CD4-positive, alpha-beta memory T cell (primary cell): ENCODE measurements at places on chromosomes 5 and 9.

DNA sequence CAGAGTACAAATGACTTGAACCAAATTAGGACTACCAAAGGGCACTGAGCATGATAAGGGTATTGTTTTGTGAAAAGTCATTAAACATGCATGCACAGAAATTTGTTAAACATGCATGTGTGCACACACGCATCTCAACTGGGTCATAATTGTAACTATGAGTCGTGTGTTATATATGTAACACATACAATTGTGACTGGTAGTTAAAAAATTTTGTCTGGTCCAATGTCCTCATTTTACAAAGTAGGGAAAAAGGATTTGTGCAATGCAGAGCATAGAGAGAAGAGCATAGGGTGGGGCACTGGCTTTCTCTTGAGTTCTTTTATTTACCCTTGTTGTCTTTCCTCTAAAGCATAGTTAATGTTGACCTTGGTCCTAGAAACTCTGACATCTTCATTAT lies 19.3 kb upstream of the IGFBPL1 start:
- DNase-seq: no peak

DNA sequence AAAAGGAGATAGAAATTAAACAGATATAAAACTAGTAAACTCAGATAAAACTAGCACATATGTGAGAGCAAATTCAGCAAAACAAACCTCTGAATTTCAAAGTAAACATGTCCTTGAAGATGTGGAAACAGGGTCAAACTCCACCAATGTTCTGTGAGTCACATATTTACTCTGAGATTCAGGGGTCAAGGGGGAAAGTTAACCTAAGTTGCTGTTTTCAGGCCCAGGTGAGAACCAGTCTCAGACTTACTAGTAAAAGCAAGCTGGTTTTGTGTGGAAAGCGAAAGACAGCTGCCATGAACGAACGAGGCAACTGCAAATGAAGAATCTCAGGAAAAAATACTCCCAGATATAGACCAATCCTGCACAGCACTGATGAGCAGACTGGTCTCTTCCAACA lies 29.0 kb downstream of the PSMB7 start:
- DNase-seq: no peak

DNA sequence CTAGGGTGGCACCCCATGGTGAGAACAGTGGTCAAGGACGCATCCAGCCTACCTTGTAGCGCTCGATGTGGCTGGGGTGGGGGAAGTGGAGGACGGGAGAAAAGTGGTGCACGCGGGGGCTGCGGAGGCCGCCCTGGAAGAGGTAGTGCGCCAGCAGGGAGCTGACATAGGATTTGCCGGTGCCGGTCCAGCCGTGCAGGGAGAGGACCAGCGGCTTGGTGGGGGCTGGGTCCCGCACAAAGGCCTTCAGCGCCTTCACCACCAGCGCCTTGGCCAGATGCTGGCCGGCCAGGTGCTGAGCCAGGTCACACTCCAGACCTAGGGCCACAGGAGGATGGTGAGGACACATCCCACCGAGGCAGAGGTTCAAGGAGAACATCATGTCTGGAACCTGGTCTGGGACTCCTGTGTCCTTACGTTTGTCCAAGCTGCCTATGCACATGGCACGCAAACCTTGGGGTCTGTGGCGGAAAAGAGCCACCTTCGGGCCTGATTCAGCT lies 797 bp downstream of the TOR2A start:
- no peak for DNase-seq

DNA sequence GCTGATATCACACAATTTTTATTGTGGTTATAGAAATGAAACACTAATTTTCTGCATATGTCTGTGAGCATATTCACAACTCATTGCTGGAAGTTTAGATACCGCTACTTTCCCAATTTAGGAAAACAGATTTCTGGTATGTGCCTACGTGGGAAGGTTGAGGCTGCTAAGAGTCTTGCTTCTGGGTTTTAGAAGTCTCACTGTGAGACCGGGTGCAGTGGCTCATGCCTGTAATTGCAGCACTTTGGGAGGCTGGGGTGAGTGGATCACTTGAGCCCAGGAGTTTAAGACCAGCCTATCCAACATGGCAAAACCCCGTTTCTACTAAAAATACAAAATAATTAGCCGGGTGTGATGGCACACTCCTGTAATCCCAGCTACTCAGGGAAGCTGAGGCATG lies 39.6 kb downstream of the UBAP1 start:
- DNase-seq: no peak

DNA sequence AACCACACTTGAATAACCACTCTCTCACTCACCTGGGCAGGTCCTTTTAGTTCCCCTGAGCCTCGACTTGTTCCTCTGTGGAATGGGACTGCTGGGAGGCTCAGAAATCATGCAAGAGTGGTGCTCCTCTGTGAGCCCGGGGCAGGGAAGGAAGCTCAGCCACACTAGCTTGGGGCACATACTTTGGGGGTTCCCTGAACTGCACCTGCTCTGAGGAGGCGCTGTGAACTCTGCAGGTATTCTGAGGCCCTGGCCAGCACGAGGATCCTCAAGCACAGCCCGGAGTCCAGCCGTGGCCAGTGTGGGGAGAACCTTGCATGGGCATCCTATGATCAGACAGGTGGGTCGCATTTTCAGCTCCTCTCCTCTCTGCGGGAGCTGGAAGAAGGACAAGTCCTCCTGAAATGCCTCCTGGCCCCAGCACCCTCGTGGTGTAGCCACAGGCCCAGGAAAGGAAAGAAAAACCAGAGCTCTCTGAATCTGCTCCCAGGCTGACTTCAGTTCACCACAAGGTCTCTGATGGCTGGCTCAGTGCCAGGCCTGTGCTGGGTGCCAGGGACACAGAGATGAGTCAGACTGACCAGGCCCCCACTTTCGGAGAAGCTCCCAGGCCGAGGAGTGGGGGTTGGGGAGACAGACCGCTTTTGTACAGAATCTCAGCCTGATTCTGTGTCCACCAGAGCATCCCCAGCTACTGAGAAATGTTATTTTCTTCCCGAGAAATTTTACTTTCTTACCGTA lies 11.9 kb downstream of the GLIPR2 start:
- DNase-seq: peak; percentile 62

- DNase-seq: no peak
These were observed 231.2 kb downstream of the ARRDC3 start for GRCh38 chr5:91151947-91152346.

DNA sequence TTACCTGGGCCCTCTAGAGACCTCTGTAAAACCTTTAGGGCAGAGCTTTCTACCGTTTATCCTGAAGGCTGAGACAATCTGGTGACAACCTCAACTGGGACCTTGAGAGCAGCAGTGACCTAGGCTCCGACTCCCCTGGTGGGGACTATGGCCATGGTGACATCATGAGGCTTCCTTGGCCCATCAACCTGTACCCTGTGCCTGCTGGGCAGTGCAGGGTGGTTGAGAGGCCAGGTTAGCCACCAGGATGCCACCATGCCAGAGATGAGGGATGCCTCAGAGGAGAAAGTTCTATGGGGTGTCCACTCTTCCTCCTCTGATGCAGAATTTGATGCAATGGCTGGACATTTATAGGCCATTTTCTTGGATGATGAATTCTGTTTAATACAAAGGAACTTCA lies 194.8 kb downstream of the PDZD2 start:
- no peak for DNase-seq

- DNase-seq: no peak
These were observed 5.9 kb downstream of the TRIO start for GRCh38 chr5:14148890-14149671.

DNA sequence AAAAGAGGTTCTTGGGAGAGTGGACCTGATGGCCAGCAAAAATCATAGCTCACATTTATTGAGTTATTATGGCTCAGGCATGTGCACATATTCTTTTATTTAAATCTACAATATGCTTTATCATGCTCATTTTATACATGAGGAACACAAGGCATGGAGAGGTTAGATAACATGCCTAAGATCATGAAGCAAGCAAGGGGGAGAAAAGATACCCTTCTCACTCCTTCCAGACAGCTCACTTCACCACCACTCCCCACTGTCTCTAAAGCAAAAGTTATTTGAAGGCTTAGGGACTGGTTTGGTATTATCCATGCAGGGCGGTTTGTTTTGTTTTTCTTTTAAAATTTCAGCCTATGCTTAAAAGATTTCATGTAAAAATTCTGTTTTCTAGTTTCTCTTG lies 59.0 kb upstream of the PDE8B start:
- DNase-seq: no peak

GRCh38 chr9:86792136-86792535 lies 155.2 kb downstream of the GAS1 start:
- no peak for DNase-seq

DNA sequence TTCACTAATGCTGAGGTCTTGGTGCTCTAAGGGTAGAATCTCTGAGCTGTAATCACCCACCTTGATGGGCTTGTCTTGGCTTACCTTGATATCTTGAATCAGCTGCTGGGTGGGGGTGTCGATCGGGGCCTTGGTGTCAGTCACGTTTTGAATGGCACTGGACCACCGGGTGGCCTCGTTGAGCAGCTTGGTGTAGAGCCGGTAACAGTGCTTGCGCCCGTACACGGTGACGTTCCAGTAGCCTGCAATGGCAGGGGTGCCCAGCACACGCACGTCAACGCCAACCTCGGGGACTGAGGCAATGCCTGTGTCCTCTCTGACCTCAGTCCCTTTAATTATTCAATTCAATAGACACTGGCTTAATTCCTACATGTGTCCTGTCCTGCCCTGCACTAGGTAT lies 63.1 kb upstream of the RETREG1 start:
- no peak for DNase-seq

DNA sequence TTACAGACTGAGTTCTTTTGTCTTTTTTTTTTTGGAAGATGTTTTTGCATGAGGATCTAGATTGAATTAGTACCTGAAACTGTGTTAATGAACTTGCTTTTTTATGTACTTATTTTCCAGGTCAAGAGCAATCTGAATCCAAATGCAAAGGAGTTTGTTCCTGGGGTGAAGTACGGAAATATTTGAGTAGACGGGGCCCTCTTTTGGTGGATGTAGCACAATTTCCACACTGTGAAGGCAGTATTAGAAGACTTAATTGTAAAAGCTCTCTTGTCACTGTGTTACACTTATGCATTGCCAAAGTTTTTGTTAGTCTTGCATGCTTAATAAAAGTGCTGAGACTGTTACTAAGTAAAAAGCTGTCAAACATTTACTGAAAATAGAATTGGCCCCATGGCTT lies 14.5 kb downstream of the SLC23A1 start:
- DNase-seq: no peak

GRCh38 chr5:80714570-80715298 lies 60.0 kb upstream of the DHFR start:
- no peak for DNase-seq

GRCh38 chr5:78805-79149 lies 13.2 kb upstream of the PLEKHG4B start:
- DNase-seq: no peak

- DNase-seq: no peak
These were observed 27.1 kb downstream of the ASPN start for GRCh38 chr9:92455217-92455616.

GRCh38 chr5:132782101-132782500 lies 5.1 kb upstream of the SEPTIN8 start:
- no peak for DNase-seq

GRCh38 chr5:439181-439580 lies 3.8 kb upstream of the EXOC3 start:
- DNase-seq: no peak

DNA sequence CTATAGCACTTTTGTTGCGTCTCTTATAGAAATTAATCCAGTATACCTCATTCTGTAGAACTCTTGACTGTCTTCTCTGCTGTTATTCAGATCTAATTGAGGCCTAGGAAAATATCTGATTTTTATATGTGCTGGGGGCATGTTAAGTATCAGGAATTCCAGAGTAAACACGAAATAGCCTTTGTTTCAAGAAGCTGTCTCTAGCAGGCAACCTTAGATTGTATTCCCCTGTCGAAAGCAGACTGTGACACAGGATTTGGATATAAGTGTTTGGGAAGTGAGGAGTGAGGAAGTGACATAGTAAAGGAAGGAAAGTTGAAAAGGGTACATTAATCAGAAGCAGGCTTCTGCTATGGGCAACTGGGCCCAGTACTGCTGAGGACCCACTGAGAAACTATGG lies 72.1 kb upstream of the RASA1 start:
- DNase-seq: no peak

DNA sequence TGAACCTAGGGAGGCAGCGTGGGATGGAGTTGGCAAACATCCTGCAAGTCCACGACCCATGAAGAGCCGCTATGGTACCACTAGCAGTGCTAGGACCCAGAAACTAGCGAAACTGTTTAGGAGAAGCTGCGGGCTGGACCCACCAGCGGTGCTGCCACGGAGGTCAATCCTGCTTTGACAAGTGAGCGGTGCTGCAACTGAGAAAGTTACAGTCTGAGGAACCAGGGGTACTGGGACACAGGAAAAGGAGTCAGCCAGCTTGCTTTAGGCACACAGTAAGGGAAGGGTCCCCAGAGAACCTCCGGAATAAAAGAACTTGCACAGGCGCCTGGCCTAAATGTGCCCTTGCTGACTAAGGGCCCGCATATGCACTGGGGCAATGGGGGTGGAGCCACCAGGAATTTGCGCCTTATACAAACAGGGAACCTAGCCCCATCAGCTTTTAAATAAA lies 23.6 kb upstream of the ANXA2R start:
- no peak for DNase-seq

- DNase-seq: no peak
These were observed 34.8 kb downstream of the BOD1 start for GRCh38 chr5:173581408-173582215.

DNA sequence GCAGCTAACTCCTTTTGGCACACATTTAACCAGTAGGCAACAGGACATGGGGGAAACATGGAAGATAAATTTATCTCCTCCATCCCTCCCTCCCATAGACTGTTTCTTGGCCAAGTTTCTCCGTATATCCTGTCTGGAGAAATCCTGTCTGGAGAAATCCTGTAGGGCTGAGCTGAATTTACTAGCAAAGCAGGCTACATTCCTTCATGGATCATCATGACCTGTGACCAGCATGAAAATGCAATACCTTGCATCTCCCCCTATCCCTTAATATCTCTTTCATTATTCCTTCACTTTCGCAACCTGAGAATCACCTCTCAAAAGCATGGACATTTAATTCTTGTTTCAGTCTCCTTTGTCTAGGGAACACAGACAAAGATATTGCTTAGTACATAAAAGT lies 379.1 kb downstream of the PSAT1 start:
- DNase-seq: no peak

- DNase-seq: no peak
These were observed 26.5 kb downstream of the DDX46 start for GRCh38 chr5:134784946-134785620.

- no peak for DNase-seq
These were observed 55.0 kb upstream of the CPLX2 start for GRCh38 chr5:175816348-175816747.

DNA sequence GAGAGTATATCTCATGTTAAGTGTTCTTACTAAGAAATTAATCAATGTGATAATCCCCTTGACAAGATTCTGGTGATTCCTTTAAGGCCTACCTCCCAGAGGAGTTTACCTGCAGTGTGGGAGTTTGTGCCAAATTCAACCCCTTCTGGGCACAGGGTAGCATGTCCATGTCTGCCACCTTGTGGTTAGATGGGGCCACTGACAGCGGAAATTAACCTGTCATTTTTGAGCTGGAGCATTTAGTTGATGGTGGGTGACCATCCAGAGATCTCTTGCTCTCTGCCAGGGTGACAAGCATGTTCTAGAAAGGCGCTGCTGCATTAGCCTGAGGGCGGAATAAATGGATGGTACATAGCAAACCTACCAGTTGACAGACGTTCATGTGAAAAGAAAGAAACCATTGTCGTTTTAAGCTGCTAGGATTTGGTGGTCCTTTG lies 132.2 kb downstream of the FBXO4 start:
- peak; percentile 51 for DNase-seq
